NCI-H1417 treated with DMSO at 0.1 percent for 48 hours (cell line): ENCODE measurements at places on chromosomes 12 and 14.

DNA sequence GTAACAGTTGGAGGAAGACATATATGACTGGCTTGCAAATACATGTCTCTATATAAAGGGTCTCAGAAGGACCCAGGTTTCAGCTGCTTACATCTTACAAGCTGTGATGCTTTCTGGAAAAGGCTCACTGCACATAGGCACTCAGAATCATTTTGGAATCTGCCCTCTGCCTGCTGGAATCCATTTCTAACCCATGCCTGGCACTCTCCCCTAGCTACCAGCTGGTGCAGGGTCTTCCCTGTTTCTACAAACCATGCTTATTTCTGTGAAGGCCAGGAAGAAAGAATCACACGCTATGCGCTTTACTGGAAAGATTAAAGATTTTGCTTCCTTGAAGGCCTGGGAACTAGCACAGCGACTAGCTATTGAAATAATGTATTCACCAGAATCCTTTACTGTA is 151.3 kb downstream of the DICER1 start:
- no peak for DNase-seq

DNA sequence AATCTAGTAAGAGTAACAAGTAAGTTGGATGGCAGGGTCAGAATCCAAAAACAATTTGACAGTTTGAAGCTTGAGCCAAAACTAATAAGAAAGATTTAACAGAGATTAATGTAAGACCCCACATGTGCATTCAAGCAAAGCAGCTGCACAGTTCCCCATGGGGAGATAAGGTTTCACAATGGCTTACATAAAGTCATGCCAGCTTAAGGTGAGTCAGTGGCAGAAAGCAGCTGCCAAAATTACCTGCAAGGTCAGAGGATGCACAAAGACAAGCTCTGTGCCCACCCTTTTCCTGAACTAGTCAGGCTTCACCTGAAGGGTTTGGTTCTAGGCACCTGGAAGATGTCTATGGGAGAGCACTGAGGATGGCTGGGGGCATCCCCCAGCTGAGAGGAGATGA is 36.6 kb upstream of the KRT77 start:
- DNase-seq = no peak

DNA sequence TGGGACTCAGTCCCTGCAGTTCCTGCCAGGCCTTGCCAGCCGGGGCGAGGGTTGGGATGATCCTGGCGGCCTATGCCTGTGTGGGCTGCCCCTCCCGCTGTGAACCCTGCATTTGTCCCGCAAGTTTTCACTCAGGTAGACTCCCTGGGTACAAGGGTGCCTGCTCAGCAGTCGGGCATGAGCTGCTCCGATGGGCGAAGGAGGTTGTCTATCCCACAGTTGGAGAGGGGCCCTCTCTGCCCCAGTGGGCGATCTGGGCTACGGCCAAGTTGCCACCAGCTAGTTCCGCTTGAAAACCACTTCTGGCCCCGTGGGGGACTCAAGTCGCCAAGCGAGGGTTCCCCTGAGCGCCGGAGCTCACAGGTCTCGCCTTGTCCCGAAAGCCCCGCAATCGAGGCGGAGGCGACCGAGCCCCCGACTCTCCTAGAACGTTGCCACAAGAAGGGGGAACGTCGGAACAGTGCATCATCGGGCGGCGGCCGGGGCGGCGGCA is 365 bp upstream of the TPI1 start:
- no peak for DNase-seq

DNA sequence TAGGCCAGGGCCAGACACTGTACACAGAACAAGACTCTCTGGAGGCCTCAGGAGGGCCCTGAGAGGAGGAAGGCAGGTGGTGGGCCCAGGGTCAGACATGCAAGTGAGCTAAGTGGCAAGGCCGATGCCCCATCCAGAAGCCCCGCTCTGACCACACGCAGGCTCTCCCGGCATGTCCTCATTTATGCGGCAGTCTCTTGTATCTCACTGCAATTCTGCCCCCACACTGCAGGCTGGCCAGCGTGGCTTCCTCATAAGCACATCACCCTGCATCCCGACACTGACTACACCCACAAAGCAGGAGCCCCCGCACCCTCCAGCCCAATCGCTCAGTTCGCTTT is 17.5 kb downstream of the SSH1 start:
- no peak for DNase-seq

GRCh38 chr14:106840991-106841390 is 1314.6 kb downstream of the TMEM121 start:
- no peak for DNase-seq
